ENCODE measurements at places on chromosomes 11 and 22.

- no peak for DNase-seq
Measured at GRCh38 chr22:18935889-18936529, at the start of gene PRODH. PRODH (minus strand) TSS chr22:18936293; CDS start chr22:18936287, 6 bp downstream.

DNA sequence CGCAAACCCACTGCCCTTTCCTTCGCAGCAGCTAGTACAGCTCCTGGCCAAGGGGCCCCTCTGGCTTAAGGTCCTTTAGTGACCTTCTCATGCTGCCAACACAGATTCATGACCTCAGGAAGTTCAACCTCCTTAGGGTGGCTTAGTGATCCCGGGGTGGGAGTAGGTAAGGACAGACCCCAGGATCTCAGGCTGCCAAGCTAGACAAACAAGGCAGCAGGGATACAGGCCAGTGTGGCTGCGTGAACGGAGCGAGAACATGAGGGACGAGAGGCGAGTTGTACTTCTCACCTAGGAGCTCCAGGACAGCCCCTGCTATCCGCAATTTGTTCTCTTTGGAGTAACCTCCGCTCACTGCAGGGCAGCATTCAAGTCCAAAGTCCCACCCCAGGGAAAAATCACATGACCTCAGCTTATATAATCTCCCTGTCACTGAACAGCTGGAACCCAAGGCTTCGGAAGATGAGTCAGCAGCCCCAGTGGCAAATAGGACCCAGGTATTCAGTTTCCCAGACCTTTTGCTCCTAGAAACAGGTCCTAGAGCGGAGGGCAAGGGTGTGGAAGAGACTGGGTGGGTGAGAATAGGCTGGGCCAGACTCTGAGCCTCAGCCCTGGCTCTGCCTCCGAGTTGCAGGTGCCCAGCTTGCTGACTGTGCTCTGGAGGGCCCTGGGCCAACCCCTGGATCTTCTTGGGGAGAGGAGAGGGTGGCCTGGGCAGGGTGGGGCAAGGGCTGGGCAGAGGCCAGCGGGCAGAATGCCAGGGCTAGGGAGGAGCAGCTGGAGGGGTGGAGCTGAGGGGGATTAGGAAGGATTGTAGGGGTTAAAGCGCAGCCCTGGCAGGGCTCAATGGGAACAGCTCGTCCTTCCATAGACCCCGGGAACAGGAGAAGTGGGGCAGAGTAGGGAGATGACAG, 13.1 kb downstream of the USP2 start:
- DNase-seq, result no peak

DNA sequence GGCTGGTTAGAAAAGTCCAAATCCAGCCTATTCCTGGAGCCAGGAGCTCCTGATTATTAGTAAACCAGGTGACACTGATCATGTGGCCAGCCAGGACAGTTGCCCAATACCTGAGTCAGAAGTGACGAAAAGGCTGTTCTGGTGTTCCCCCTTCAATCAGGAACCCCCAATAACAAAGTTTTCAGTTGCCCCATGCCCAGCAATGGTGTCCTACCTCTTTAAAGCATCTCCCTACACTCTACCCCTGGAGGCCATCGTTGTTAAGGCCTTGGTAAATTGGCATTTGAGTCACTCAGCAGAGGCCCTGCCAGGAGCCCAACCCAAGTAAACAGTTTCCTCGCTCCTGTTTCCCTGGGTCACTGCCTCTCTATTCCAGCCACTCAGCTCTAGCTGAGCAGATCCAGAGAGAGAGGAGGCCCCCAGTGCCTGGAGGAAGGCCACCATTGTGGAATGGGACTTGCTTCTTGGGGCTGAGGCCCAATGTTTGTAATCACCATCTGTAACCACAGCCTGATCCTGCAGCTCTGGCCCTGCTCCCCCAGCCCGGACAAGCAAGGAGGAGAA, 25.0 kb downstream of the ARHGAP1 start:
- peak; percentile 90 for DNase-seq

DNA sequence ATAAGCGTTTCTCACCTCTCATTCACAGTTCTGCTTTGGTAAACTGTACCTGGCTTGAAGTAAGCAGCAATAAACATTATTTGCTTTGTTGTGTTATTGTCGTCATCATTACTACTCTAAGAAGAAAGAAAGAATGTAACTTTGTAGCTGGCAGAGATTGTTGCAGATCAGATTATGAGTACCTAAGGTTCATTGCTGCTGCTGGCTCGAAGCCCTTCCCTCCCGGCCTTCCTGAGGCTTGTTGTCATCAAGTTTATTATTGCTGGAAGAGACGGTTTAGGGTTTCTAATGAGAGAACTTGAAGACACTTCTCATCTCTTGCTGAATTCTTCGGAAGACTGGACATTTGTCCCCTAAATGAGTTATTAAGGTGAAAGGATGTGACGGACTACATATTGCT, 101.3 kb downstream of the GRAMD1B start:
- DNase-seq, result no peak

DNA sequence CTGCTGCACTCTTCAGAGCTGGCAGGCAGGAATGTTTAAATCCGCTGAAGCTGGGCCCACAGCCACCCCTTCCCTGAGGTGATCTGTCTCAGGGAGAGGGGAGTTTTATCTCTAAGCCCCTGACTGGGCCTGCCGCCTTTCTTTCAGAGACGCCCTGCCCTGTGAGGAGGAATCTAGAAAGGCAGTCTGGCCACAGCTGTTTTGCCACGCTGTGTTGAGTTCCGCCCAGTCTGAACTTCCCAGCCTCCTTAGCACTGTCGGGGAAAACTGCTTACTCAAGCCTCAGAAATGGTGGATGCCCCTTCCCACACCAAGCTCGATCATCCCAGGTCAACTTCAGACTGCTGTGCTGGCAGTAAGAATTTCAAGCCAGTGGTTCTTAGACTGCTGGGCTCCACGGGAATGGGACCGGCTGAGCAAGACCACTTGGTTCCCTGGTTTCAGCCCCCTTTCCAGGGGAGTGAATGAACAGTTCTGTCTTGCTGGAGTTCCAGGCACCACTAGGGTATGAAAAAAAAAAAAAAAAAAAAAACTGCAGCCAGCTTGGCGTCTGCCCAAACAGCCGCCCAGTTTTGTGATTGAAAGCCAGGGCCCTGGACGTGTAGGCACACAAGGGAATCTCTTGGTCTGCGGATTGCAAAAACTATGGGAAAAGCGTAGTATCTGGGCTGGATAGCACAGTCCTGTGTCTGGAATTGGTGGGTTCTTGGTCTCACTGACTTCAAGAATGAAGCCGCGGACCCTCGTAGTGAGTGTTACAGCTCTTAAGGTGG, 127.4 kb downstream of the SPON1 start:
- no peak for DNase-seq

DNA sequence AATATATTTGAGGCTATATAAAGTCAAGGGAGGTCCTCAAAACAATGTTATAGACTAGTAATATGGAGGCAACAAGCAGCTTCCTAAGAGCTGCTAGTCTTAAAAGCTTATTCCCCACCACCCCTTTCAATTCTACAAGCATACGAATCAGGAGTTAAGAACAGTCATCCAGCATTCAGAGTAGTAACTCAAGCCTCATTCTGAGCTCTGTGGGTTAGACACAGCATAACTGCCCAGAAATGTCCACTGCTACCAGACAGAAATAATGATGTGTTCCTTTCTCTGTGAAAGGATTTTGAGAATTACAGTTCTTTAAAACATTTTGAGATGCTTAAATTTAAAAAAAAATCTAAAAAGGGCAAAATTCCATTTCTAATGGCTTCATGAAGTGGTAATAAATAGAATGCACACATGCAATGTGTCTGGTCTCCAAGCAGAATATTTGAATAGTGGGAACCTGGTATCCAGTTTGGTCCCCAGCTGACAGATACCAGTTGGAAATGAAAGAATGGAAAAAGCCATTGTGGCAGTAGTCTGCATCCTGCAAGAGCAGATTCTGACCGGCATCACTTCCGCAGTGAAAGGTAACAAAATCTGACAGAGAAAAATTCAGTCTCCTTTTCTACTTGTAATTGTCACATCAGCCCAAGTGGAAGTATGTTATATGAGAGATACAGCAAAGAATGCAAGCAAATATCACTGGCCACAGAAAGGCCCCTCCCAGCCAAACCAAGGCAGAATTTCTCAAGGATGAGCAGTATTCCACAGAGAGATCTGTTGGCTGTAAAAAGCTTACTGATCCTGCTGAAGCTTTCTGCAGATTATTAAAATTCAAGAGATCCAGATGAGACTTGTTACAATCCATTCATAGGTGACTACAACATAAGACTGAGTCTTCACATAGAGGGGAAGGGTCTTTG, 310.8 kb upstream of the PITPNB start:
- DNase-seq, result peak; percentile 60

GRCh38 chr22:37010174-37010573, 9.1 kb downstream of the TST start:
- no peak for DNase-seq

GRCh38 chr11:75939992-75940391, 125.0 kb downstream of the UVRAG start:
- DNase-seq, result no peak

- DNase-seq, result no peak
Measured at GRCh38 chr11:2264366-2265053, 5.9 kb downstream of the ASCL2 start.

DNA sequence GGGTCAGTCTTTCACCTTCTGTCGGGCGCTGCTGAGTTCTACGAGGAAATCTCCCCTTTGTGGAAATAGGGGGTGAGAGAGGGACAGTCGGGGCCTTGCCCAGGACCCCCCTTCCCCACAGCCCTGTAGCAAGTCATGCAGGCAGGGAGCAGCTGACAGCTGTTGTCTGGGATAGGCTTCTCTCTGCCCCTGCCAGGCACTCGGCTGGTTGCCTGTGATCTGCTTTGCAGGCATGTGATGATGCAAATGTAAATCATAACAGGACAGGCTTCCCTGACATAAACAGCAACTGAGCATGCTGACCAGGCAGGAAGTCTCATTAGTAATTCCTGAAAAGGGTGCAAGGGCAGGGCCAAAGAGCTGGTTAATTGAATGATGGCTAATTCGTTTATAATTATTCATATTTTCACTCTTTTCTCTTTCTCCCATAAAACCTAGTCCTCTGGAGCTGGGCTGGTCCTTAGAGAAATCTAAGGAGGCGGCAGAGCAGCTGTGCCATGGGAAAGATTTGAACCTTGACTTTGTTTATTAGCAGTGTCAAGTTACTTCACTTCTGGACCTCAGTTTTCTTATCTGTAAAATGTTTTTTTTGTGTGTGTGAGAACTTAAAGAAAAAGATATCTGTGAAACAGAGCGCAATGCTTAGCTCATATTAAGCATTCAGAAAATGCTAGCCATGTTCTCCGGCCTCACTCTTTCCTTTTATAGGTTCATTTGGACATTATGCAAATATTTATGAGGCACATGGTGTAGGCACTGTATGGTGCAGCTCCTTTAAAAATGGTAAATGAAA, 129.7 kb downstream of the LDLRAD3 start:
- no peak for DNase-seq

DNA sequence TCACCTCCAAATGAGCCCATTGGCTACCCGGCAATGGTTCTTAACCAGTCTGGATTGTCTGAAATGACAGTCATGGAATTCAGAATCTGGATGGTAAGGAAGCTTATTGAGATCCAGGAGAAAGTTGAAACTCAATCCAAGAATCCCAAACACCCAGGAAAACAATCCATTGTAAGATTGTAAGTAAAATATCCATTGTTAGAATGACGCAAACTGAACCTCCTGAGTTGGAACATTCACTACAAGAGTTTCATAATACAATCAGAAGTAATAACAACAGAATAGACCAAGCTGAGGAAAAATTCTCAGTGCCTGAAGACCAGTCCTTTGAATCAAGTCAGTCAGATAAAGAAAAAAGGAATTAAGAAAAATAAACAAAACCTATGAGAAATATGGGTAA, 22.1 kb downstream of the OR8G5 start:
- no peak for DNase-seq

GRCh38 chr22:48797731-48798130, 1029.9 kb downstream of the BRD1 start:
- no peak for DNase-seq

DNA sequence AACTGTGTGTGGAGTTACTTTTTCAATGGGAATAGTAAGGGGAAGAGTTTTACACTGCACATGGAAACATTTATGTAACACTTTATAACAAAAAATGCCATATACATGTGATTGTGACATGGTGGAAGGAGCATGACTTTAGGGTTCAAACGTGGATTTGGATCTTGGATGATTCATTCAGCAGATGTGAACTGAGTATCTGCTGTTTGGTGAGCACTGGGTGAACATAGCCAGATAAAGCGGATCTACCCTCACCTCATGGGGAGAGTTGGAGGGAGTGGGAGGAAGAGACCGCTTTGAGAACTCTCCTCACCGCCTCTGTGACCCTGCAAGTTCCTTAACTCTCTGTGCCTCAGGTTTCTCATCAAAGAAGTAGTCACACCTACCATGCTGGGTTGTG, 3.1 kb downstream of the NAA40 start:
- DNase-seq, result no peak

DNA sequence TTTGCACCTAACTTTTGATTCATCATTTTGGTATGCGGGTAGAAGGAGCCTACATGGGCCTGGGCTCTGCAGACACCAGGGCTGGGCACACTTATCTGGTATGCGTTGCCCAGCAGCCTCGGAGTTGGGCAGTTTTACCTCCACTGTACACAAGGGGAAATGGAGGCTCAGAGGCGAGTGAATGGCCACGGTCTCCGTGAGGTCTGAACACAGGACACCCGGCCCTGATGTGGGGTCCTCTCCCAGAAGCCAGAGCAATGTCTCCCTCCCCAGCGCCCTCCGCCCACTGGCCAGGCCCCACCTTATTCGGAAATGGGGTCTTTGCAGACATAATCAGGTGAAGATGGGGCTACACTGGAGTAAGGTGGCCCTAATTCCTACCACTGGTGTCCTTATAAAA, 43.7 kb downstream of the OSBPL5 start:
- DNase-seq, result no peak

GRCh38 chr11:112219476-112220232, 6.6 kb upstream of the PTS start:
- peak; percentile 57 for DNase-seq

DNA sequence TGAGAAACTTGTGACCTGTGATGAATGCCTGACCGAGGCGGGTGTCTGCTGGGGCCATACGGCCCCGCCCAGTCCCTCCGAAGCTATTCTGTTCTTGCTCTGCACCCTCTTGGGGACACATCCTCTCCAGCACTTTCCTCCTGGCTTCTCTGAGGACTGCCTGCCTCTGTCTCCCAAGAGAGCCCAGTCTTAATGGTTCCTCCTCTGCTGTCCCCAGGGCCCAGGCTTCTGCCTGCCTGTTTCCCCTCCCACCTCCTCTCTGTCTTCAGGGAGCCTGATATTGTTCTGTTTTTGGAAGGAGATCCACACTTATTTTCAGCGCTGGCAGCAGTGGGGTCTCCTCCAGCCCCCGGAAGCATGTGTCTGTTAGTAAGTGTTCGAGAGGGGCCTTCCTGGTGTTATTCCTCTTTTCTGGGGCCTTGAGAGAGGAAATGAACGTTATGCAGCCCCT, 18.7 kb downstream of the SYNGR1 start:
- DNase-seq, result no peak

All from stromal cell of bone marrow (primary cell).